Stimulated activated CD4-positive, alpha-beta T cell treated with anti-CD3 and anti-CD28 coated beads, Interleukin-4, amount 100 ng/mL, for 24 hours (primary cell): ENCODE measurements at places on chromosomes 7 and 10.

DNA sequence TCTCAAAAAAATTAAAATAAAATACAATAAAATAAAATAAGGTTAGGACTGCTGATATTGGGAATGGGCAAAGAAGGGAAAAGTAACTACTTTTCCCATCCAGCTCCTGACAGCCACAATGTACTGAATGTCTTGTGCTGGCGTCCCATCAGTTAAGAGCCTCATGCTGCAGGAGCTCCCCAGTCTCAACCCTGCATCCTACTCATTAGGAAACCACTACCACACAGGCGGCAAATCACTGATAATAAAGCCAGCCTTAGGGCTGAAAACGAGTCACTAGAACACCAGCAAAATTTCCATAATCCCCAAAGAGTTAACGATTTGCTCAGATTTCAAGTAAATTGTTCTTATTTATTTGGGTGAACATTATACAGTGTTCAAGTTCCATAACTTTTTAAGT lies 4.3 kb downstream of the YWHAG start:
- no peak for DNase-seq

DNA sequence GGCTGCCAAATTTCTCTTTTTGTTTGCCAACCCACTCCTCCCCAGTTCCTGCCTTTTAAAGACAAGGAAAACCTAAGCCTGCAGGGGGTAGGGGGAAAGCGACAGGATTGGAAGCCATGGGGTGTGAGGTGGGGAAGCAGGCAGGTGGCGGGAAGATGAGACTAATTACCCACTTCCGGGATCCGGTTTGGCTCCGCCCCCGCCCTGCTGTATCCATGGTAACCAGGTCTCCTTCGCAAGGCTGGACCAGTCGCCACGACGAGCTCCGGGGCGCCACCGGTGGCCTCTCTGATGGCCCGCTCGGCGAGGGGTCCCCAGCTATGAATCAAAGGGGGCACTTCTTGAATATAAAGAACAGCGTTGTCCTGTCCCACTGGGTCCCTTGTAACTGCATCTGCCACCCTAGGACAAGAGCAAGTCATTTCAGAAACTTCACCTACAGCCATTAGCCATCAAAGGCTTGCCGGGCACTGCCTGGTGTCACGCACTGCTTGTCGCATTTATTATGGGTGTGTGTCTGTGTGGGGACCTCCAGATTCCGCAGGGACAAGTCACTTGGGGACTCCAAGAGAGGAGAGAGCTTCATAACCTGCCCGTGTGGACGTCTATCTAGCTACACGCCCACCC lies 55.4 kb upstream of the LMTK2 start:
- peak; percentile 59 for DNase-seq

DNA sequence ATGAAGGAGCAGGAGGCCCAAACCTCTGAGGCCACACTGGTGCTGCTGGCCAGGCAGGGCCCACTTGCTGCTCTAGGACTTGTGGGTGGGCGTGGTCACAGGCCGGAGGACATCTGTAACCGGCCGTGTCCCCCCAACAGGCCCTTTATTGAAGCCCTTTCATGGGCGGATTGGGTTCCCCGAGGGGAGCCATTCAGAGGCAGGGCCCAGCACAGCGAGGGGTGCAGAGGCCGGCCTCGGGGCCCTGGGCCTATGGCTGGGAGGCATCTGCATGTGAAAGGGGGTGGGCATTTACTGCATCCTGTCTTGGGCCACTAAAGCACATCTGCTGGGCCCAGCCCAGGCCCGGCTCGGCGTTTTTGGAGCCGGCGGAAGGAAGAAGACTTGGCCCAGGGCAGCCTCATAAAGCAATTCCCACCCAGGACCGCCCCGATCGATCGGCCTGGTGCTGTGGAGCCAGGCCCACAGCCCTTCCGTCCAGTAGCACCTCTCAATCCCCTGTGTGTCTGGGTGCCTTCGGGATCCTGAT lies 8.4 kb downstream of the LHPP start:
- no peak for DNase-seq

- no peak for DNase-seq
These were observed 9.0 kb upstream of the UCN3 start for GRCh38 chr10:5355594-5356301.

DNA sequence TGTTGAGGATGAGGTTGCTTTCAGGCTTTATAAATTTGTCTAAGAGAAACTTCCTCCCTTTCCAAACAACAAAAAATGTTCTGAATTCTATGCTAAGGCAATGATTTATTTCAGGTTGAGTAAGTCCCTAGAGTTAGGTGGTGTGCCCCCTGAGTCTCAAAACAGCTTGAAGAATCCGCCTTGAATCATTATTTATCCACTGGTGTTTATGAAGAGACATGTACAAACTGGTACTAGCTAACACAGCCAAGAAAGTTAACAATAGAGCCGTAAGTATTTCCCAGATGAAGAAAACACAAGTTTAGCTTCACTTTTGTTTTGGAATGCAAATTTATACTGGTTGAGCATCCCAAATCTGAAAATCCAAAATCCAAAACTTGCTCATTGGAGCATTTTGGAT lies 66.2 kb upstream of the SRPK2 start:
- no peak for DNase-seq

DNA sequence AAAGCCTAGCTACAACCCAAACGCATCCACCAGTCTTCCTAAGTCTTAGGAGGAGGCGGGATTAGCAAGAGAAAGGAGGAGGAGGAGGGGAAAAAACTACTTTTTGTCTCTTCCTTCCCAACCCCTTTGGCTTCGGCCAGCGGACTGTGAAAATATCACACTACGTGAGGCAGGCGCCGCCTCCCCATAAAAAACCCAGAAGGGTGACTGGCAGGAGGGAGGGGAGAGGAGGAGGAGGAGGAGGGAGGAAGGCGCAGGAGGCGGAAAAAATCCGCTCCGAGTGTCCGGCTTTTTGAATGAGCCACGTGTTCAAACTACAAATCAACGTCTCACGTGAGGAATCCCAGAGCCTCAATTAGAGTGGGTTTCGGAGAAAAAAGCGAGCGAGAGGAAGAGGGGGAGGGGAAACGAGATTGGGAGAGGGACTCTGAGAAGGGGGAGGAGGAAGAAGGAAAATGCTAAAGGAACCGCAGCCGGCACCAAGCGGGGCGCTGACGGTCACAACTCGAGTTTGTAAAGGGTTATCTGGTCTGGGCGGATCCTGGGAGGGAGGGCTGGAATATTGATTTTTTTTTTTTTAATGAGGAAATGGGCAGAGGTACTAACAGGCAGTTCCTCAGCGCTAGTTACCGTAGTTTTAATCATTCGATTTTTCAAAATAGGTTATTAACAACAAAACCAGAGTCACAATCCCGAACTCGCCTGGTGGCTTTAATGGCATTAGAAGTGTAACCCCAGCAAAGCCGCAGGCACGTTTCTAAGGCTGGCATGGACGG lies at the start of gene IGF2BP3:
IGF2BP3 (minus strand) TSS at position 162 of the 776 bp plus-strand sequence. CDS start 381 bp downstream, outside the sequence.
- DNase-seq = peak; percentile 20

GRCh38 chr7:66306243-66306642 lies 101.1 kb downstream of the TPST1 start:
- no peak for DNase-seq

- no peak for DNase-seq
These were observed 16.5 kb downstream of the ADAMTS14 start for GRCh38 chr10:70688828-70689227.

DNA sequence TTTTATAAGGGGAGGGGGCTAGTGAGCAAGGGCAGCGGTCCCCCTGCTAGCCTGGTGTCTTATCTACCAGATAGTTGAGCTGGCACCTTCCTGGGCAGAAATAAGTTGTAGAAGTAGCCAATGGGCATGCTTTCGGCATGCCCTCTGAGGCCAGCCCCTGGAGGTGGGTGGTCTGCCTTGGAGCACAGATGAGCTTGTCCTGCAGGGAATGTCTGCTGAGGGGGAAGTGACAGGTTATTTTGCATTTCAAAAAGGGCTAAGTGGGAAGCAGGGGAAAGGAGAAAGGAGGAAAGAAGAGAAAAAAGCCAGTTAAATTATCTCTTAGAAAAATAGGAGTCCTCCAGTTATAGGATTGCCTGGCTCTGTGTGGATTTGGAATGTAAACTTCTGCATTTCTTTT lies 88.9 kb downstream of the GPR26 start:
- no peak for DNase-seq

DNA sequence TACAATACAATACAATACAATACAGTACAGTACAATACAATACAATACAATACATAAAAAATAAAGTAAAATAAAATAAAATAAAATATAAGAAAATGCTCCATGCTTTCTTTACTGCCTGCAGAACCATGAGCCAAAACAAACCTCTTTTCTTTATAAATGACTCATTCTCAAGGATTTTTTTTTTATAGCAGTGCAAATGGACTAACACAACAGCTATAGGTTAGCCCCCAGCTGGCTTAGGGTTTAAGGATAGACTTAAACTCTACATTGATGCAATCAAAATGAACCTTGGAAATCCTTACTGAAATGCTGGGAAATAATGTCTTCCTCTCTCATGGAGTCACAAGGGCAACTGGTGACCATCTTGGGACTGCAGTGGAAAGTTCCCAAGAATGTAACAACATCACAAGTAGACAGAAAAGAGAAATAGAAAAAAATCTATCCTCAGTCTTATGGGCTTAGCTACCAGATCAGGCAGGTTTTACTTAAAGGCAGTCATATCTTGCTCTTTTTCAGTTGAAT lies 348.9 kb downstream of the ARL4A start:
- DNase-seq = no peak

DNA sequence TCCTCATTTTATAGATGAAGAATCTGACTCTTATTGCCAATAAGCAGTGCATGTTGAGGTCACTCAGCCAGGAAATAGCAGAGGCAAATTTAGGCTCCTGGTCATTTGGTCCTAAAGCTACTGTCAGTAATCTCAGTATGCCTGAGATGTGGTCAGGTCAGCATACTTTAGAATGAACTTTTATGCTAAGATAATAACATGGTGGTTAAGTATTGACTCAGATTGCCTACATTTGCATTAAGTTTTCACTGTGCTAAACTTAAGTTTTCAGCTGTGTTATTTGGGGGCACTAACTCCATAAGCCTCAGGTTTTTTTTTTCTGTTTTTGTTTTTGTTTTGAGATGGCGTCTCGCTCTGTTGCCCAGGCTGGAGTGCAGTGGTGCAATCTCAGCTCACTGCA lies 35.9 kb upstream of the CCSER2 start:
- no peak for DNase-seq

GRCh38 chr10:95646160-95646559 lies 10.4 kb downstream of the ALDH18A1 start:
- no peak for DNase-seq

DNA sequence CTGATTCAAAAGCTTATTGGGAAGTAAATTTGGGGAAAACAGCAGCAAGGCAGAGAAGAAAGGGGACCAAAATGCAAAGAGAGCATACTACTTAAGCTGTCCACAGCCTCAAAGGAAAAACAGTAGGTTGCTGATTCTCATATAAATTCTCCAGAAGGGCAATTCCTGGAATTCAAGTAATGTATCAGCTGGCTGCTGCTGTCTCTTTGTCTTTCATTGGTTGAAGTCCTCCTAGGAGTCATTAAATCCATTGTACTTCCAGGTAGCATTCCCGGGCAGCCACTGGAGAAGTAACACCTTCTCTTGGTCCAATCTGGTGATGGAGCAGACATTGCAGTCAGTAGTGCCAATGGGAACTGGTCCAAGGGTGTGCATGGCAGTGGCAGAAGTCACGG lies 22.7 kb downstream of the BET1 start:
- no peak for DNase-seq

DNA sequence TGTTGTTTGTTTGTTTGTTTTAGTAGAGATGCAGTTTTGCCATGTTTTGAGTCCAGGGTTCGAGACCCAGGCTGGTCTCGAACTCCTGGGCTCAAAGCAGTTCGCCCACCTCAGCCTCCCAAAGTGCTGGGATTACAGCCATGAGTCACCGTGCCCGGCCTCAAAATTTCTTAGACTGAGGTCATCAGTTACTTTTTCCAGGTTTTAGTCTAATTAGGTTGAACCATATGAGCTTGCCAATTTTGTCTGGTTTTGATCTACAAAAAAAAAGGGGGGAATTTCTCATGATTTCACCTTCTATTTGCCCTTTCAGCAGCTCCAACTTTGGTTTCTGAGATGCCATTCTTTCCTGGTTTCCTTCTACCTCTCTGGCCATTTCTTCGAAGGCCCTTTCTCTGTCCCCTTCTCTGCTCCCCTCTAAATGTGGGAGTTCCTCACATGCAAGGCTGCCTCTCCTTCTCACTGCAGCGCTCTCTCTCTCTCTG lies 5.5 kb downstream of the CUEDC2 start:
- DNase-seq = no peak

DNA sequence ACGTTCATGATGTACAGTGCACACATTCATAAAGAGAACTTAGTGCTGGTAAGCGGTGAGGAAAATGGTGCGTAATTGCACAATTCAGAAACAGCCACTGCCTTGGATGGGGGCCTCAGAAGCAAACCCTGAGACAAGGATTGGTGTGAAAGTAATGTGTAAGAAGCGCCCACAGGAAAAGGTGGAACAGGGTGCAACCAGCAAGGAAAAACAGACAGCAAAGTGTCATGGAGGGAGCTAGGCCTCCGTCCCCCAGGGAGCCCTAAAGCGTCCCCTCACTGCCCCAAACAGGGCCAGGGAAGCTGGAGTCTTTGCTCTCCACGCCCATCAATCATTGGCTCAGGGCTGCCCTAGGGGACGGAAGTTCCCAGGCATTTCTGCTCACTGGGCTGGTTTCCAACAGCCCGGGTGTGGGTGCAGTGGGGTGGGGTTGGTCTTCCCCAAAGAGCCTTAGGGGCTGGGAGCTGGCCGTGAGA lies 9.6 kb upstream of the C10orf105 start:
- no peak for DNase-seq
